Endothelial cell (in vitro differentiated cells): ENCODE measurements at places on chromosomes 2 and 18. TPM values are rescaled to one million over a fixed set of nuclear protein-coding genes. Genes with fewer than 3 reads are reported as not detected.

- no peak overlapping the region for H3K27ac ChIP-seq
- no peak overlapping the region for H3K4me3 ChIP-seq
- DNase-seq = no peak
- H3K36me3 ChIP-seq = peaks cover 11% of the 10 kb centered on the region
- no peaks in the 10 kb centered on the region for H3K27me3 ChIP-seq
These were observed 35.6 kb downstream of the CEP192 start for GRCh38 chr18:13026583-13027270.

DNA sequence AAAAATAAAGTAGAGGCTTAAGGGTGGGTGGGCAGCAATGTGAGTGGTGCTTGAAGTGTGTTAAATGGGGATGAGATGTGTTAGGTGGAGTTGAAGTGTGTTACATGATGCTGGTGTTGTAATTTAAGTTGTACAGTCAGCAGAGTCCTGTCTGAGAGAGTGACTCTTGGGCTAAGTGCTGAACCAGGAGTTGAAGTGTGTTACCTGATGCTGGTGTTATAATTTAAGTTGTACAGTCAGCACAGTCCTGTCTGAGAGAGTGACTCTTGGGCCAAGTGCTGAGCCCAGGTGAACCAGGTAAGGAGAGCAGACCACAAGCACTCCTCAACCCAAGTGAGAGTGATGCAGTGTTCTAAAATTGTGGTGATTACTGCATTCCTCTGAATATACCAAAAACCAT is 40.6 kb downstream of the LCLAT1 start:
- no peaks in the 10 kb centered on the region for H3K36me3 ChIP-seq
- H3K4me1 ChIP-seq = no peaks in the 10 kb centered on the region
- no peak for DNase-seq
- no peak overlapping the region for H3K4me3 ChIP-seq
- no peaks in the 10 kb centered on the region for H3K27me3 ChIP-seq
- no peak overlapping the region for H3K27ac ChIP-seq

DNA sequence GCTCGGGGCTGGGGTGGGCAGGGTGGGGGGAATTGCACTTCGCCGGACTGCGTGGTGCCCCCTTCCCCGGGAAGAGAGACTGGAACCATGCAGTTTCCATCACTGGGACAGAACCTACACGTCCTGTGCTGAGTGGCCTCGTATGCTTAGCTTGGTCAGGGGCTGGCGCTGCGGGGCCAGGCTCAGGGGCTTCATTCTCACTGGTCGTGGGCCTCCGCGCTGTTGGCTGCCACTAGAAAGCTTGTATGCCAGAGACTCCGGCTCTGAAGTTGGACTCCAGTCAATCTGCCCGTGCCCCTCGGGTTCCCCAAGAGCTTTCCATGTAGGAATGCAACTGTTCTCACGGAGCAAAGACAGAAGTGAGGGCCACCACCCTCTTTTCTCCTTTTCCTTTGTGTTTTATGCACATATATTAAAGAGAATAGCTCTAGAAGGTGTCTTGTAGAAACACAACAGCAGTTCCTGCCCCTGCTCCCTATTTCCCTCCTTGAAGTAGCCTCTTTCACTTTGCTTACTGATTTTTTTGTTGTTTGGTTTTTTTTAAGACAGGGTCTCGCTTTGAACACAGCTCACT is 64.0 kb upstream of the YWHAQ start:
- H3K4me3 ChIP-seq = no peak overlapping the region
- no peak overlapping the region for H3K27ac ChIP-seq
- peaks cover 12% of the 10 kb centered on the region for H3K4me1 ChIP-seq
- no peaks in the 10 kb centered on the region for H3K36me3 ChIP-seq

DNA sequence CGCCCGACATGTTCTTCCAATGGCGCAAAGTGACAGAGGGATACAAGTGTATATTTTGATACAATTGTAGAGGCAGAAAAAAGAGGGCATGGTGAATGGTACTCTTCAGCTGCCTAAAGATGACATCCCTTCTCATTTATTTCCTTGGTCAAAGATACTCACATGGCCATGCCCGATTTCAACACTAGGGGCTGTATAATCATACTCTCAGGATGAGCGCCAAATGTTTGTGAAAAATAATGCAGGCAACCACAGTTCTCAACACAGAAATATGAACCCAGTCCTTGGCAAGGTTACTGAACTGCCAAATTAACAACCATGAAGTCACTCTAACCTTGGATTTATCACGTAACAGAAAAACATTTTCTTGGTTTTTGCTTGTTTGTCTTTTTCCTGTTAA is 204.4 kb downstream of the CCDC102B start:
- H3K27me3 ChIP-seq = no peaks in the 10 kb centered on the region
- H3K36me3 ChIP-seq = no peaks in the 10 kb centered on the region
- no peak overlapping the region for H3K27ac ChIP-seq
- DNase-seq = no peak
- no peaks in the 10 kb centered on the region for H3K4me1 ChIP-seq

DNA sequence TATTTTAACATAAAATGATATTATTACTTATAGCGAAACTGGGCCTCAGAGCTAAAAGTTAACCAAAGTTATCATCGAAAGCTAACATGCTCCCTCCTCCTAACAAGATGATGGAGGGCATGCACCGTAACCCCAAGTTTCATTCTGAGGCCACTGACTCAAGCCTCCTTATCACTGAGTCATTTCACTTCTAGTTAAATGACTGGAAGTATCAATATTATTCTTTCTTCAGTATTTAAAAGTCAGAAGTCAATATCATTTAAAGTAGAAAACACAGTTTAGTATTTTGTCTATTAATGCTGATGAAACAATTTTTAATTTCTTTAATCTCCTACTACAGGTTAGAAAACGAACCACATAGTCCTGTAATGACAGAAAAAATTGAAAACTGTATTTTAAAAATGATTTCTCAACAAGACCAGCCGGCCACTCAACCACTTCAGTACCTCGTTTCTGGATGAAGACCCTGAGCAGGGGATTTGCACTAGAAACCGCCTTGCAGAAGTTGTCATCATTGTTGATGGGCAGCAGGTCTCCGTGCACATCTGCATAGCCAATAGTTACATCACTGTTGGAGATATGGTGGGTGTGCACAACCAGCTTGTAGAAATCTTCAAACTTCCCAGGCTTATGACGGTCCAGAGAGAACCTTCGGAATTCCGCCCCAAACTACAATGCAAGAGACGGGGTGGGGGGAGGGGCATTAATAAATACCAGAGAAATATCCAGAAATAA is 44.9 kb downstream of the PARD6G start:
- peaks cover 7% of the 10 kb centered on the region for H3K27me3 ChIP-seq
- no peak overlapping the region for H3K27ac ChIP-seq
- H3K4me1 ChIP-seq = peaks cover 5% of the 10 kb centered on the region

Gene PREPL
- 16.3 TPM for total RNA-seq

Gene ASXL3
- 7.2 TPM for total RNA-seq

Gene CREG2
- 23.6 TPM for total RNA-seq

Gene RAB6C
- 1.4 TPM for total RNA-seq

Gene REG3A
- not detected for total RNA-seq

Gene SNORC
- total RNA-seq = 5.6 TPM

Gene SPEG
- total RNA-seq = 6.1 TPM
